ENCODE measurements at places on chromosomes 5 and 9.

- no peak for DNase-seq
Observed at GRCh38 chr5:105428451-105429380, 1866.1 kb upstream of the NUDT12 start.

GRCh38 chr9:69431777-69432176 is 106.8 kb downstream of the ENTREP1 start:
- DNase-seq = no peak

- no peak for DNase-seq
Observed at GRCh38 chr5:40106847-40107246, 572.9 kb upstream of the PTGER4 start.

DNA sequence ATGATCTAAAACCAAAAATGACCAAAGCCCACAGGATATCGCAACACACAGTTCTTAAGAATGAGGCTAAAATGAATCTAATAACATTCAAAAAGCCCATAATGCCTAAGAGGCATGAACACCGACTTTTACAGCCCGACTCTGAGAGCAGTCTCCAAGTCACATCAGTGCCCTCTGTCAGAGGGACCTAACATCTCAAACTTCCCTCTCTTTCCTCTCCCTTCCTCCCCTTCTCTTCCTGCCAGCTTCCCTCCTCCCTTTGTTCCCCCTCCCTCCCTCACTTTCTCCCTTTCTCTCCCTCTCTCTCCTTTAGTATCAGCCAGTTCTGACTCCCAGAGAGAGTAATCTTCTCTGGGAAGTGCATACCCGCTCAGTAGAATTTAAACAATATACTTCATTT is 154.4 kb downstream of the GLIS3 start:
- DNase-seq = no peak

DNA sequence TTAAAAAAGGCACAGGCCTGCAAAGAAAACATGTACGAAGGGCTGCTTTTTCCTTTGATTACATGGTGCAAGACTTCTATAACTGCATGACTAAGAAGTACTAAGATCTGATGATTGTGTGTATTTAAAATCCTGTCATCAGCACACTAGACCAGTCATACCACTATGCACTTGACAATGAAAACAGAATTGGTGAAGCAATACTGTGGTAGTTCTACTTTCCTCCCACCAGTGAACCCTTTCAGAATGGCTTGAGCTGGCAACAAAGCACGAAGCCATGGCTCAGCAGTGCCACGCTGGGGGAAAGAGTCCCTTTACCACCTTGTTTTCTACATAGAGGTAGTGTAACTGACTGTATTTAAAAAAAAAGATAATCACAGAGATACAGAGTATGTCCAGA is 49.0 kb upstream of the POU5F2 start:
- no peak for DNase-seq

GRCh38 chr5:141495453-141495811 is 6.6 kb downstream of the PCDHGC5 start:
- no peak for DNase-seq

DNA sequence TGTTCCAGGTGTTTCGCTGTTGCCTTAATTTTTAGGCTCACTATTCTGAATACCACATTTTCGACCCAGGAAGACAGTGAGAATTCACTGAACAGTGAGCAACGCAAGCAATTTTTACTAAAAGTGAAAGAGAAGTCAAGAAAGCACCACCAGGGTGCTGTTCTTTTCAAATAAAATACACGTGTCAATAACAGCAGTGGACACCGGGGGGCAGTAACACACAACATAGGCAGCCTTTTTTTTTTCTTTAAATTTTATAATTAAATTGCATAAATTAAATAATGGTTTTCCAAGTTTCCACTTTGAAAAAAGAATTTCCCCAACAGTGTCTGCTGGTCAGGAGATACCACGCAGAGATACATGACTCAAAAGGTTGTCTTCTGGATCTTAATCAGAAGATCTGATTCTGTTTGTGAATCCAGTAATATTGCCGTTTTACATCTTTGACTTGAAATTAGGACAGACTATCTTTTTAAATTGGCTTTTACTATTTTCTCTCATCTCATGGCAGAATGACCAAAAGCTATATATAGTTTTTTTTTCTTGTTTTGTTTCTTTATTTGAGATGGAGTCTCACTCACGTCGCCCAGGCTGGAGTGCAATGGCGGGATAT is 47.1 kb upstream of the SH3GL2 start:
- no peak for DNase-seq

DNA sequence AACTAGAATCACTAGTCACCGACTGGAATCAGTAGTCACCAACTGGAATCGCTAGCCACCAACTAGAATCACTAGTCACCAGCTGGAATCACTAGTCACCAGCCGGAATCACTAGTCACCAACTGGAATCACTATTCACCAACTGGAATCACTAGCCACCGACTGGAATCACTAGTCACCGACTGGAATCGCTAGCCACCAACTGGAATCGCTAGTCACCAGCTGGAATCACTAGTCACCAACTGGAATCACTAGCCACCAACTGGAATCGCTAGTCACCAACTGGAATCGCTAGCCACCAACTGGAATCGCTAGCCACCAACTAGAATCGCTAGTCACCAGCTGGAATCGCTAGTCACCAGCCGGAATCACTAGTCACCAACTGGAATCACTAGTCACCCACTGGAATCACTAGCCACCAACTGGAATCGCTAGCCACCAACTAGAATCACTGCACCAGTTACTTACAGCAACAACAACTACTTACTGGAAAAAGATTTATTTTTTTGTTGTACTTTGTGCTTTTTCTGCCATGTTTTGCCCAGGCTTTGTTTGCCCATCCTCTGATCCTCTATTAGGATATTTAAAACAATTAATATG is 25.7 kb upstream of the FLT4 start:
- no peak for DNase-seq

GRCh38 chr5:89279391-89280036 is 396.5 kb upstream of the MEF2C start:
- DNase-seq = no peak

DNA sequence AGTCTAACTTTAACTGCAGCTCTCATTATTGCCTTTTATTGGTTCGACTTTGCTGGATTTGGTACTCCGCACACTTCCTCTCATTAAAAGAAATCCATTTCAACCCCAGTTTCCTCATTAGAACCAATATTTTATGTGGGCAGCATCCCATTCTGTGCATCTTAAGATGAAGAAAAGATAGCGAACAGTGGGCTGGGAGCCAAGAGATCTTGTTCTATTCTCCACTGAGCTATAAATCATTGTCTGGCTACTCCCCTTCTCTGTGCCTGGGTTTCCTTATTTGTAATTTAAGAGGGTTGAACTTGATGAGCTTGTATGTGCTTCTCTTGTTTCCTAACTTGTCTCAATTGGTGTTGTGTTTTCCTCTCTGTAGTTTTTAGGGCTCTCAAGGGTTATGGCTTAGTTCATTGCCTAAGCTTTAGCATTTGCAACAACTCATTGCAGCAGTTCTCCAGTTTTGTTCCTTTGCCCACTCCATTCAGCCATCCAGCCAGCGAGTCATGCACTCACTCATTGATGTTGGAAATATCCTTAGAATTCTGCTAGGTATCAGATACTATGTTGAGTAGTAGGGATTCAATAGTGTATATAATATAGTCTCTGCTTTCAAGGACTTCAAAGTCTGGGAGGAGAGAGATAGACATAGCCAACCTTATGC is 273.3 kb upstream of the TNC start:
- DNase-seq = no peak

GRCh38 chr5:159497221-159497620 is 166.9 kb upstream of the IL12B start:
- DNase-seq = no peak

GRCh38 chr9:123684393-123685149 is 245.4 kb downstream of the DENND1A start:
- DNase-seq = no peak

DNA sequence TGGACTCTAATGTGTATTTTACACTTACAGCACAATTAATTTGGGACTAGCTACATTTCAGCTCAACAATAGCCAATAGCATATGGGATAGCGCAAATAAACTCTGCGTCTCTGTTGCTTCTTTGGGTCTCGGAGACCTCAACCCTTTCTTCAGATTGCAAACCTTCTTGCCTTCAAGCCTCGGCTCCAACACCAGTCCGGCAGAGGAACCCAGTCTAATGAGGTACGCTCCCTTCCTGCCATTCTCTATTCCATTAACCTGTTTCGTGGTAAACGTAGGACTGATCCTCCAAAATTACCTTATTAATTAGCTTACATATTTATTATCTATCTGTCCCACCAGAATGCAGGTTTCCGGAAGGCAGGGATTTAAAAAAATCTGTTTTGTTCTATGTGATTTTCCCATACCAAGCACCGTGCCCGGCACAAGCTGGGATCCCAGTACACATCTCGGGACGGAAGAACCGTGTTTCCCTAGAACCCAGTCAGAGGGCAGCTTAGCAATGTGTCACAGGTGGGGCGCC is 525 bp upstream of the DAPK1 start:
- DNase-seq = no peak

Measured in D721Med (cell line).